ENCODE measurements at places on chromosomes 11 and 22.

DNA sequence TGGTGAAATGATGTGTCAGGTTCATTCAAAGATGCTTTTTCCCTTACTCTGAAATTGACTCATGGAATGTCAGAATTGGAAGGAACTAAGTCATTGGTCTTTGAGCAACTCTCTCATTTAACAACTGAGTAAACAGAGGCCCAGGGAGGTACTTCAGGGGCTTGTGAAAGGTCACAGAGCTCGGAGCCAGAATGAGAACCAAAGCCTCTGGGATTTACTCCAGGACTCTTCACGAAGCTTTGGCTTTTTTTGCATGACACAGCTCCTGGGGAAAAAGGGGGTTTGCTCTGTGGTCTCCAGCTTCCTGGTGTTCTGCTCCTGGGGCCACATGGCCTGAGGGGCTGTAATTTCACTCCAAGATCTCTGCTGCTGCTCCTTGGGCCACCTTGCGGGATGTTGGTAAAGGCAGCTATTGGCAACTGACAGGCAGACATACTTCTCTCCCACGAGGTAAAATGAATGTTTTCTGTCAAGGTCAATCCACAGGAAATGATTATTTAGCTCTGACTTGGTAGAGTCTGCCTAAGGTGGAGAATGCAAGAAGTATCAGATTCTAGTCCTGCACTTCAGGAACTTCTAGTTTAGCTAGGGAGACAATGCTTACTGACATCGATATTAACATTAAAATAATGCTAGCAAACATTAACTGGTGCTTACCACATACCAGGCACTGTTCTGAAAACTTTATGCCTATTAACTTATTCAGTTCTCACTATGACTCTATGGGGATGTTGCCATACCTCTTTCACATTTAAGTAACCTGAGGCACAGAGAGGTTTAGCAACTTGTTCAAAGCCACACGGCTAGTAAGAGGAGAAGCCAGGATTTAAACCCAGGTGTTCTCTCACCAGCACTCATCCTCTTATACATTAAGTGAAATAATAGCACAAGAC, 16.1 kb downstream of the PKNOX2 start:
- DNase-seq: no peak

DNA sequence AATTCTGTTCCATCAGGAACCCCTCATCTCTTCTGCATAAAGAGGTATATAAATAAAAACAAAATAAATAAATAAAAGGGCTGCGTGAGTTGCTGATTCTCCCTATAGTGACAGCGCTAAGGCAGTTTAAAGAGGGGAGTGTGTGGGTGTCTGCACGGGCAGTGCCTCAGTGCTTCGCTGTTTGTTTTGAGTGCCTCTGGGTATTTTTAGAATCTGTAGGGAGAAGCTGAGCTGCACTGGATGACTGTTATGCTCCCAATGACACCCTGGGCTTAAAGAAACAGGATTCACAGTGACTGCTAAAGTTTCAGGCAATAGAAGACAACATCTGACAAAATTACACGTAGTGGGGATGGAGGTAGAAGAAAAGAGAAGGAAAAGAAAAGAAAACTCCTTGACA, 38.8 kb downstream of the SLC1A2 start:
- DNase-seq: no peak

- DNase-seq: no peak
Measured at GRCh38 chr22:44033694-44034093, 9.6 kb downstream of the PARVB start.

DNA sequence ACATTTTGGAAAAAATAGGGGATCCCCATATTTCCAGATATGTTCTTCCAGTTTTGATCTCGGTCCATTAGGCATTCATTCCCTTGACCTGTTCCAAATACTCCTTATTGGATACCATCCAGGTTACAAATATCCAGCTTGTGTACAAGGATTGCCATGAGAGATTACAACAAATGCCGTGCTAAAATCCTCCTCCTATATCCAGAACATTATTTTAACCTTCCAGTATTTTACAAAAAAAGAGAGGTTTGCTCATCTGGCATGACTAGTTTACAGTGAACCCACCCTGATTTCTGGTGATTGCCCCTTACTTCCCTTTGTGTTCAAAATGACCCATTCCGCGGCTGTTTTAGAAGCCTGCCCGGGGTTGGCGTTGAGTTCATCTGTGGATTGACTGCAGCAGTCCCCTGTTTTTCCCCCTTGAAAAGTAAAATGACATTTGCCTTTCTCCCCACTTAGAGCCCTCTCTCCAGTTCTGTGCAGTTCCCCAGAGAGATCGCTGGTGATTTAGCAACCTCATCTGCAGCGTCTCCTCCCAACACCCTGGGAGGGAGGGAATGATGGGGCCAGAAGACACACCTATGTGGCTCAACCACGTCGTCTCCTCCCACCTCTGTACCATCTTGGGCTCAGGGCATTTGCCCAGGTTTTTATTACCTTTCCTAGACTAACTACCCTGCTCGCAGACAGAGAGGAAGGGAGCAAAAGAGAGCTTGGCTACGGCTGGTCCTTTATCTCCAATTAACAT, 73.6 kb downstream of the DSCAML1 start:
- no peak for DNase-seq

DNA sequence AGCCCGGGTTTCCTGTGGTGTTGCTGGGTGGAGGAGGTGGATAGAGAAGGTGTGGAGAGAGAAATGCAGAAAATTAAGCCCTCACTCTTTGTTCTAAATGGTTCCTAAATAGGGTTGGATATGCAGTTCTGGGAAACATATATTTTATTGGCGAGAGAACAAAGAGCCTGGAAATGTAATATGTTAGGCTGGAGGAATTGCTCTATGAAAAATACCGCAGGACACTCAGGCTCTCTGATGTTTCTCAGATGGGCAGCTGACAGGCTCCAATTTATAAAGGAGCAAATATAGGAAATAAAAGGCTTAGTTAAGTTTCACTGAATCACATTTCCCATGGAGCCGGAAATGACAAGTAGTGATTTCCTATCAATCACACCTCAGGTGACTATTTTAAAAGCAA, 428.0 kb downstream of the TMEM135 start:
- DNase-seq: no peak

GRCh38 chr11:29051935-29052334, 943.7 kb downstream of the METTL15 start:
- DNase-seq: no peak

DNA sequence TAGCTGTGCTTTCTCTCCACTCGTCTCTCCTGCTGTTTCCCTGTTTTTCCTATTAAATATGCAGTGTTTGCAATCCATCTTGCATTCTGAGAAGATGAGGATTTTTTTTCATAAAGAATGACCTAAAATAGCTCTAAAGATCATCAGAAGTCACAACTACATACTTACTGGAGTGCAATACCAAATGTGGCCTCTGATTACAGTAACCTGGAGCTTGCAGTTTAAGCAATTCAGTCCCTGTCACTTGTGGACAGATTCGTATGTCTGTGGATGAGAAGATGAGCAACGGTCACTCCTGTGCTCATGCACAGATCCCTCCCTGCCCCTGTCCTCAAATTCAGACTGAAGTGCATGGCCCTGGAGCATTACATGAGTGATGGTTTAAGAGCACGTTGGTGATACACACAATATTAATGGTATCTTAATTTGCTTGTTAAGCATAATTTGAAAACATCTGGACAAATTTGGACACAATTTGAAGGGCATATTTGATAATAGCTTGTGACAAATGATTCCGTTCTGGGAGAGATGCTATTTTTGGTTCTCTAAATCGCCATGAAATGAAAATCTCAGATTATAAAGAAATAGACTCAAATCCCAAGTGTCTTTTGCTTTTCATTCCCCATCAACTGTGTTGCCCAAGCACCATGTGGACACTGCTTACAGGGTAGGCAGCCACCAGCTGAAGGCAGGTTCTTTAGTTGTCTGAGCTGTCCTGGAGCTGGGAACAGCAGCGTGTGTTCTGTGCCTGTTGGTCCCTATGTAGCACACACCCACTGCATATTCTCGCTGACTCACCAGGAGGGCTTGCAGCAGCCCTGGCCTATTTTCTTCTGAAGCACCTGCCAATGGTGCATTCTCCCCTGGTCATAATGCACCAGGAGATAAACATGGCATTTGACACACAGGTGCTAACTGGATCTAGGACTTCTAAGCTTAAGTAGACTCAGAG, 32.6 kb upstream of the PRAME start:
- no peak for DNase-seq

GRCh38 chr22:31584804-31585160, 77.2 kb downstream of the PISD start:
- DNase-seq: no peak

- no peak for DNase-seq
Measured at GRCh38 chr11:71442880-71443279, 5.3 kb downstream of the DHCR7 start.

DNA sequence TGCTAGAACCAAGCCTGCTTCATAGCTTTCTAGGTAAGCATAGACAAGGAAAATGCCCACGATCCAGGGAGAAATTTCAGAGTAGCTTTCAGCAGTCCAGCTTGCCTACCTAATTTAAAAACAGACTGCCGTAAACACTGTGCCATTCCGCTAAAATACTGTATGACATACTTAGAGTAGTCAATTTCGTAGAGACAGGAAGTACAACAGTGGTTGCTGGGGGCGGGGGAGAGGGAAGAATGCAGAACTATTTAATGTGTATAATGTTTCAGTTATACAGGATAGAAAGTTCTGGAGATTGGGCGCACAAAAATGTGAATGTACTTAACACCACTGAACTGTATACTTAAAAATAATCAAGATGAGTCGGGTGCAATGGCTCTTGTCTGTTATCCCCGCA, 56.7 kb downstream of the C11orf58 start:
- DNase-seq: no peak

DNA sequence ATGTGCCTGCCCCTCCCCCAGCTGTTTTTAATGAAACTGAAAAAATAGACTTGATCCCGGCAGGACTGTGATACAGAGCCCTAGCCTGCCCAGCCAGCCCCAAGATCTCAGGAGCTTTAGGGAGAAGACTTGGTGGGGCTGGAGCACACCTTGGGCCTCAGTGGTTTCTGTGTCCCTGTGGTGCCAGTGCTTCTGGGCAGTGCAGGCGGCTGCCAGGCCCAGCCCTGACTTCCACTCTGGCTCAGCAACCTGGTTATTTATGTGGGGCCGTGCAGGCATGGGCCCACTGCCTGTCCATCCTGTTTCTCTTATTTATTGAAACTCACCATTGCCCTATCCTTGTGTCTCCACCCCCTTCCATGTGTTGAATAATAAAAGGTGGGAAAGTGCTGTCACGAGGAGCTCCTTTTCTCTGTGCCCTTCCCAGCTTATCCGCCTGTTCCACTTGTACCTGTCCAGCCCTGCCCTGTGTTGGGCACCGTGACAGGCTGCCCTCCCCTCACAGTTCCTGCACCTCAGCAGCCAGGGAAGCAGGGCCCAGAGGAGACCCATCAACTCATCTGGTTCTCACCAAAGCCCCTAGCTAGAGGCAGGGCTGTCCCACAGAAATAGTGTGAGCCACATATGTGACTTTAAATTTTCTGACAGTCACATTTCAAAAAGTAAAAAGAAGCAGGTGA, 20.2 kb downstream of the RELT start:
- no peak for DNase-seq

- DNase-seq: no peak
Measured at GRCh38 chr11:57157624-57158023, 24.1 kb upstream of the LRRC55 start.

GRCh38 chr11:128061281-128061871, 526.0 kb downstream of the ETS1 start:
- no peak for DNase-seq

DNA sequence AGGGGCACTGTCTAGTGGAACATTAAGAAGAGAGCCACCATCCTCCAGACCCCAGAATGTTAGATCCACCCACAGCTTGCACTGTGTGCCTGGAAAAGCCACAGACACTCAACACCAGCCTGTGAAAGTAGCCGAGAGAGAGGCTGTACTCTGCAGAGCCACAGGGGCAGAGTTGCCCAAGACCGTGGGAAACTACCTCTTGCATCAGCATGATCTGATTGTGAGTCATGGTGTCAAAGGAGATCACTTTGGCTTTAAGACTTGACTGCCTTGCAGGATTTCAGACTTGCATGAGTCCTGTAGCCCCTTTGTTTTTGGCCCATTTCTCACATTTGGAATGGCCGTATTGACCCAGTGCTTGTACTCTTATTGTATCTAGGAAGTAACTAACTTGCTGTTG, 115.9 kb upstream of the CCDC179 start:
- DNase-seq: no peak

DNA sequence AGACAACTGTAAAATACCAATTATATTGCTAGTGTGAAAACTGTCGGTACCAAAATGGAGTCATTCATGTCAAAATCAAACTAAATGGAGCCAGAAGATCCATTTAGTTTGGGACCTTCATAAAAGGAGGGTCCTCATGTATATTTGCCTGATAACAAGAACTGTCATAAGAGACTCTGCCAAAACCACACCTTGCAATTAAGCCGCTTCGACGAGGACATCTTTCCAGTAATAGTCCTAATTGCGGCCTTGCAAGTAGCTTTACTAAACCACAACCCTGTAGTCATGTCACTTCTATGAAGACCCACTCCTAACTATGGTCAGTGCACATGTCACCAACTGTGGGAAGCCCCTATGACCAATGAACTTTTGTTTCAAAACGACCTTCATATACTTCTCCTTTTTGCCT, 9.4 kb downstream of the UBQLN3 start:
- no peak for DNase-seq

DNA sequence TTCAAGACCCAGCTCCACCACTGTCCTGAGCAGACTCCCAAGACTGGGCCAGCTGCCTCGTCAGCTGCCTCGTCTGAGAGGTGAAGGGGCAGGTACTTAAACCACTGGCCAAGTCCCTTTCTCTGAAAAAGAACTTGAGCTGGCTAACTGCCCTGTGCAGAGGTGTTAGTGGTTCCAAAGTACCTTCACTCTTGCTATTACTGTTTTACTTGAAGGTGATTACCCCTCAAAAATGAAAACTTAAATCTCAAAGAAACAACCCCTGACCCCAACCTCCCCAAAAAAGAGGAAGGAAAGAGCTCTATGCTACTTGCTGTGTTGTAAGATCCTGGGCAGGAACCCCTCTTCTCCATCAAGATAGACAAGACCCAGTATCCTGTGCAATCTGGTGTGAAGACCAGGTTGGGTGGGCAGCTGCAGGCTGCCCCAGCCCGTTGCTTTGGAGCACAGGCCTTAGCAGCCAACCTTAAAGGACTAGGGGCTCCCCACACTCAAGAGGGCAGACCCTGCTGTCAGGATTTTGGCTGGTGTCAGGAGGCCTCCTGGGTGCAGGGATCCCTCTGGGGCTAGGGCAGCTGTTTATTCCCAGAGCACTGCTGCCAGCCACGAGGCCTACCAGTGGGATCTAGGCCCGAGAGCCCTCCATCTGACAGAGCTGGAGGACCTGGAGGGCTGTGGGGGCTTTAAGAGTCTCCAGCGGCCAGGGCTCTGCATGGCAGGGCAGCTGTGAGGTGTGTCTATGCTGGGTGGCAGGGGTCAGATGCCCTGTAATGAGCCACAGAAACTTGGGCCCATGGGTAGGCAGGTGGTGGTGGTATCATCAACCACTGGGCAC, 13.0 kb downstream of the GUCD1 start:
- DNase-seq: no peak
